ENCODE measurements at places on chromosomes 12 and 14. TPM values are rescaled to one million over a fixed set of nuclear protein-coding genes. Genes with fewer than 3 reads are reported as not detected.
A peak's percentile ranks its signal among the peaks of the same experiment; 100 is the strongest.

- H3K4me3 ChIP-seq, result no peak overlapping the region
- DNase-seq, result no peak
- H3K27ac ChIP-seq, result no peak overlapping the region
- H3K36me3 ChIP-seq, result no peaks in the 10 kb centered on the region
Observed at GRCh38 chr14:35877276-35877675, 51.1 kb downstream of the BRMS1L start.

DNA sequence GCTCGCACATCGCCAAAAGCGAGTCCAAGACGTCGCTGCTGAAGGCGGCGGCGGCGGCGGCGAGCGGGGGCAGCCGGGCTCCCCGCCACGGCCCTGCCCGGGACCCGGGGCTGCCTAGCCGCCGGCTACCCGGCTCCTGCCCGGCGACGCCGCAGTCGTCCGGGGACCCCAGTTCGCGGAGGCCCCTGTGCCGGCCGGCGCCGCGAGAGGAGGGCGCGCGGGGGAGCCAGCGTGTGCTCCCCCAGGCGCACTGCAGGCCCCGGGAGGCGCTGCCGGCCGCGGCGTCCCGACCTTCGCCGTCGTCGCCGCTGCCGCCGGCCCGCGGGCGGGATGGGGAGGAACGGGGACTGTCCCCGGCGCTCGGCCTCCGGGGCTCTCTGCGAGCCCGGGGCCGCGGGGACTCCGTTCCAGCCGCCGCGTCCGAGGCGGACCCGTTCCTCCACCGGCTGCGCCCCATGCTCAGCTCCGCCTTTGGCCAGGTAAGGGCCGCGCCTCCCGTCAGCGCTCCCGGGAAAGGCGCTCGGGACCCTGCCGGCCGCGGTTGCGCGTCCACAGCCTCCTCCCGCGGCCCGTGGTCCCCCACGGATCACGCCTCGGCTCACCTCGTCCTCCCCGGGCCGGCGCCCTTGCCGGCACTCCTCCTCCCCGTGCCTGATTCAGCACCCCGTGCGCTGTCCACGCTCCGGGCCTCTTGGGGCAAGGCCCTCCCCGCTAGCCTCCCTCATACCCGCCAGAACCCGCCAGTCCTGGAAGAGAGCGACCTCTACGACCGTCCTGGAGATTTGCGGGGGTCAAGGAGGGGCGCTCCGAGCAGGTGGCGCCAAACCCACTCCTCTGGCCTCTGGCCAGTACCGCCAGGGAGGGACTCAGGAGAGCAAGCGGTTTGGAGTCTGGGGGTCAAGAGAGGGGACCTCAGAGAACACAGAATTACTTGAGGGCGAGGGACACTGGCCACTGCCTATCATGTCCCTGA, 721 bp downstream of the CABP1 start:
- no peaks in the 10 kb centered on the region for H3K36me3 ChIP-seq
- no peak for DNase-seq
- H3K4me3 ChIP-seq, result peak overlapping the region; percentile 63

The XPOT gene
- 120 TPM for total RNA-seq

DNA sequence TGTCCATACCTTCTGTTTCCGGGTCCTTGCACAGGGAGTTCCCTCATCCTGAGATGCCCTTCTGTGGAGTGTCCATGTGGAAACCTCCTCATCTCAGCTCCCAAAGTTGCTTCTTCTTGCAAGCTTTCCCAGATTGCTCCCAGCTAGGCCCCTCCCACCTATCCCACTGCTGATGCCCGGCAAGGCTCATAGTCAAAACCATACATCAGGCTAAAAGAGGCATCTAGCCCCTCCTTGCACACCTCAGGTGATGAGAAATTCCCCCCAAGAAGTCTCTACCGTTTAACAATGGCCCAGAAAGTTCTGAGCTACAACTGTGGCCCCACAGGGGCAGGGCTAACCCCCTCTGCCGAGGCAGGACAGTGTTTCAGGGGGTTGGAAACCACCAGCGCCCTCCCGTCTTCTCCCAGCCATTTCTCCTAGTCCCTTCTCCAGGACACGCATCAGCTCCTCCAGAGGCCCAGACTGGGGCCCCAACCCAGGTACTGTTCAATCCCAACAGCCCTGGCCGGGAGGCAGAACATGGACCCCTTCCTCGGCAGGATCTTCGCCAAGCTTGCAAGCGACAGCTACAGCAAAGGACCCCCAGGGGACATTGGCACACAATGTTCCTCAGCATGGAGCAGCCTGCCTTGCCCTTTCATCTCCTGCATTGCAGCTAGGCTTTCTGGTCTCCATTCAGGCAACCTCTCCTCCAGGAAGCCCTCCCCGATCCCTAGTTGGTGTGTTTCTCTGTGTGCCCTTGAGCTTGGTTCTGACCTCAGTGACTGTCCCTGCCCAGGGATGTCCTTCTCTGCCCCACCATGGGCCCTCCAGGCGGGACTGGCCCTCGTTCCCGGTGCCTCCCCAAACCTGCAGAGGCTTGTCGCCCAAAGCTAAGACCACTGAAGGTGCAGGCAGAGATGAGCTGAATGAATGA, 4.5 kb upstream of the BEGAIN start:
- H3K27me3 ChIP-seq, result no peaks in the 10 kb centered on the region
- no peak overlapping the region for H3K4me3 ChIP-seq
- peaks cover 10% of the 10 kb centered on the region for H3K4me1 ChIP-seq
- DNase-seq, result no peak
- no peak overlapping the region for H3K27ac ChIP-seq

DNA sequence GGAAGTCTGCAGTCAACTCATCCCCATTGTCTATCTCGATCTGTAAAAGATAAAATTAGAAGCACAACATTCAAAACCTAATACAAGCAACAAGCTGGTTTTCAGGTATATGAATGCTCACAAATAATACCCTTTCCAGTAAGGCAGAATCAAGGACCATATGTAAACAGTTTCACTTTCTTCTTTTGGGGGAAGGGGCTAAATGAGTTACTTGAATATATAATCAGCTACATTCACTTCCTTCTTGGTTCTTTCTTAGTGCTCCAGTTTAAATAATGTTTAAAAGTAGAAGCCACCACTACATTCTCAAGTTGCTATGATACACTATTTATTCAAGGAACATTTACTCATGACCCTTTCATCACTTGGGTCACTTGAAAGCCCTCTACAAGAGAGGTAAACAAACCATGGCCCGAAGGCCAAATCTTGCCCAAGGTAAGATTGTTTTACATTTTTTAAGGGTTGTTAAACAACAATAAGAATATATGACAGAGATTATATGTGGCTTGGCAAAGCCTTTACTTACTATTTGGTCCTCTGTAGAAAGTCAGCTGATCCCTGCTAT, 10.3 kb downstream of the TWF1 start:
- no peaks in the 10 kb centered on the region for H3K4me1 ChIP-seq
- no peaks in the 10 kb centered on the region for H3K27me3 ChIP-seq
- DNase-seq, result no peak

The ERP27 gene
- total RNA-seq, result 0.39 TPM

DNA sequence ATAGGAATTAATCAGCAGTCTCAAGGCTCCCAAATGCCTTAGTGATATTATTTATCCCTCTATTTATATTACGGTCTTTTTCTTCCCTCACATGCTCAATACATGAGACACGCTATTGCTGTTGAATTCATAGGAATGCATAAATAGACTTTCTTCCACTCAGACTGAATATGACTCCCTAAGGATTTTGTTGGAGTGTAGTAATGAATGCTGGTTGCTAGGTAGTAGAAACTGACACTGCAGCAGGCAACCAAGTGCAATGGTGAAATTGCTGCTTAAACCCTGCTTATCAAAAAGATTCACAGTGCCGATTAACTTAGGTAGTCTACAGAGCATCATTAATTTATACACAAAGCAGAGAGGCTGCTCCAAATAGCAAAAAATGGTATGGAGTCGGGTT, 168.2 kb downstream of the KCNC2 start:
- H3K4me3 ChIP-seq, result no peak overlapping the region
- no peaks in the 10 kb centered on the region for H3K36me3 ChIP-seq
- H3K27me3 ChIP-seq, result no peaks in the 10 kb centered on the region
- no peaks in the 10 kb centered on the region for H3K4me1 ChIP-seq
- no peak overlapping the region for H3K27ac ChIP-seq

- H3K27me3 ChIP-seq, result no peaks in the 10 kb centered on the region
- no peak overlapping the region for H3K4me3 ChIP-seq
Observed at GRCh38 chr12:130013771-130014484, 110.1 kb upstream of the TMEM132D start.

GRCh38 chr14:93742761-93743160, 45.5 kb downstream of the PRIMA1 start:
- no peak overlapping the region for H3K4me3 ChIP-seq
- H3K36me3 ChIP-seq, result no peaks in the 10 kb centered on the region
- DNase-seq, result no peak
- no peaks in the 10 kb centered on the region for H3K27me3 ChIP-seq
- no peak overlapping the region for H3K27ac ChIP-seq

DNA sequence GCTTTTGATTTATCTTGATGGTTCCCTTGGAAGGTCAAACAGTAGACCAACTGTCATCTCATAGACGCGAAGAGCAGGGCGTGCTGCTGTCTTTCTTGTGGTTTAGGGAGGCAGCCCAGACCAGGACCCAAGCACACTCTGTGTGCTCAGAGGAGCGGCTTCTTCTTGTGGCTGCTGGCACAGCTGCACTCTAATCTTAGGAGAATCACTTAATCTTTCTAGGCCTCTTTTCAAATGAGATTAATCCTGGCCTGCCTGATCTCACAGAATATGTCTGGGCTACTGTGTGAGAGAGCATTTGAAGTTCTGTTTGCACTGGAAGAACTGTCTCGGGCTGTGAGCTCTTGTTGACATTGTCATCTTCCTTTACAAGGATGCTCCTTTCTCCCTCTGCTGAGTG, 60.0 kb upstream of the TRAF3 start:
- no peaks in the 10 kb centered on the region for H3K4me1 ChIP-seq
- H3K27ac ChIP-seq, result no peak overlapping the region
- peaks cover 3% of the 10 kb centered on the region for H3K36me3 ChIP-seq

The WSCD2 gene
- 0.05 TPM for total RNA-seq

DNA sequence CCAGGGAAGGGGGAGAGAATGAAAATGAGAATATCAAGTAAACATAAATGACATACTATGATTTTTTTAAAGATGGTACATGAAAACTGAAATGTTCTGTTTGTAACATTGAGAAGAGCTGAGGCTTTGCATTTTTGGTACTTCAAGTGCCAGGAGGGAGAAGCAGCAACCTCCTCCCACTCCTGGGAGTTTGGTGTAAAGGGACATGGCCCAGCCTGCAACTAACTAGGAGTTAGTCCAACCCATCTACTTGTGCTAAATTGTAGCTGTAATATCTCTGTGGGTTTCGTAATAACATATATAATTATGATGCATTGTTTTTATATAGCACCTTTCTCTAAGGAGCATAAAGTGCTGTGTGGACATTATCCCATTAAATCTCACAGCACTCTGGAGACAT, 517.5 kb downstream of the NELL2 start:
- no peaks in the 10 kb centered on the region for H3K36me3 ChIP-seq
- DNase-seq, result no peak
- H3K4me1 ChIP-seq, result no peaks in the 10 kb centered on the region

DNA sequence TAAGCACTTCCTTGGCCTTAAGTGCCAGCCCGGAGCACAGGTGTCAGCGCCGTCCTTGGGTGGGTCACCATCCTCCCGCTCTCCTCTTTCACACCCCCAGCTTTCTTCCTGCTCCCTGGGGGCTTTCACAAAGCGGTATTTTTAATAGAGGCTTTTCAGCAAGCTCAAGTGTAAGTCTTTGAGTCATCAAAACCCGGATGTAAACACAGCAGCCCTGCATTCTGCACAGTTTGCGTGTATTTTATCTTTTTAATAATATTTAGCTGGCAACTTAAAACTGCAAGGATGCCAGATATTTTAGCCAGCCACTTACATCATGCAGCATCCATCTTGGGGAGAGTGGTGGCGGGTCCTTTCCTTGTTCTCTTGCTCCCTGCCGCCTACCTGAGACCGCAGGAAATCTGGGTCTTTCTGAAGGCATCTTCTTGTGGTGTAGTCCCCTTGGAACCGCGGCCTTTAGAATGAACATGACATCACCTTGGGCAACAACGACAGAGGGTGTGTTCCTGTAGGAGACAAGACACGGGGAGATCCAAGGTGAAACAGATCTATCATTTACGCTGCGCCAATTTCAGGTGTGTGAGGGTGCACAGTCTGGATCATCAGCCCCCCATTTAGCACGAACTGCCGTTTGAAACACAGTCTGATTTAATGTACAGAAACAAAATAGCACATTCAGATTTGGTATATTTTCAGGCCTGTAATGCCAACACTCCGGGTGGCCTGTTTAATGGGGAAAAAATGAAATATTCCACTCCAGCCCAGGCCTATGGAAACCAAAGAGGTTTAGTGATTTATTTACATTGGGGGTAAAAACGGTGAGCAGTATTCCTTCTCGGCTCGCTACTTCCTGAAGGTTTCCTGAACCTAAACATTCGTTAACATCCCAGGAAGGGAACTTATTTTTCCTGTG, 12.5 kb upstream of the IRF2BPL start:
- no peaks in the 10 kb centered on the region for H3K36me3 ChIP-seq
- peak overlapping the region; percentile 87 for H3K27ac ChIP-seq
- peaks cover 82% of the 10 kb centered on the region for H3K4me1 ChIP-seq
- DNase-seq, result no peak

- no peak for DNase-seq
- no peak overlapping the region for H3K4me3 ChIP-seq
- H3K36me3 ChIP-seq, result no peaks in the 10 kb centered on the region
- H3K27me3 ChIP-seq, result no peaks in the 10 kb centered on the region
- no peaks in the 10 kb centered on the region for H3K4me1 ChIP-seq
Observed at GRCh38 chr14:85479306-85479705, 50.6 kb upstream of the FLRT2 start.

DNA sequence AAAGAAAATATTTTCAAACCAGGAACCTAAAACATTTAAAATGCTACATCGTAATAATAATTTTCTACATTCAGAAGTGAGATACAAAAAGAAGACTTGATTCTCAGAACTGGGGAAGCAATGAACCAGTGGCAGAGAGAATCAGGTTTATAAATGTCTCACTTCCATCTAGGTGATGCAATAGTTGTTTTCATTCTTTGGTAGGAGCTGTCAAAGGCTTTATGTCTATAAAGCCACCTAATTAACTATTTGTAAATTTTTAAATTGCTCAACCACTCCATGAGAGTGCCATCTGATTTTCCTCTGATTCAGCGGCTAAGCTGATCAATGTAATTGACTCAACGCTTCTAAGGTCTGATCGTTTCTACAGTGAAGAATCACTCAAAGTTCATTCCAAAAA, 66.1 kb downstream of the ARMH4 start:
- H3K4me1 ChIP-seq, result peaks cover 15% of the 10 kb centered on the region
- no peak for DNase-seq
- no peak overlapping the region for H3K27ac ChIP-seq
- no peaks in the 10 kb centered on the region for H3K36me3 ChIP-seq
- no peaks in the 10 kb centered on the region for H3K27me3 ChIP-seq
- no peak overlapping the region for H3K4me3 ChIP-seq
